ENCODE measurements at places on chromosomes 7 and 10. TPM values are rescaled to one million over a fixed set of nuclear protein-coding genes. Genes with fewer than 3 reads are reported as not detected.

GRCh38 chr7:36712015-36712414 is 12.3 kb downstream of the AOAH start:
- DNase-seq = no peak

The PLAC9 gene
- total RNA-seq = 30.4 TPM

DNA sequence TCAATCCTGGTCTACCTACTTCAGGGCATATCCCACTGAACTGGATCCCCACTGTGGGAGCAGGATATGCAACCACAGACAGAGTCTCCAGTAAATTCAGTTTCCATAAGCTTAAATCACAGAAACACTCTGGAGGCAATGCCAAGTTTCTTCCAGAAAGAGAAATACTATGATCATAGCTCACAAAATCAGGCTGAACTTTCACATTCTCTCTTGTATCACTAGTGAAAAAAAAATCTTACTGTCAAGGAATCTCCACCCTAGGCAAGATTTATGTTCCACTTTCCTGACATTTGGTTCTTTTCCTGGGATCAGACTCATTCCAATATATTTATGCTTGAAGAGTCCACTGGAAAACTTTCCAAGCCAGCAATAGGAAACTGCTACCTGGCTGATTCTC is 749.0 kb downstream of the SUGCT start:
- DNase-seq = no peak

The DPP6 gene
- not detected for total RNA-seq

The PTF1A gene
- not detected for total RNA-seq

DNA sequence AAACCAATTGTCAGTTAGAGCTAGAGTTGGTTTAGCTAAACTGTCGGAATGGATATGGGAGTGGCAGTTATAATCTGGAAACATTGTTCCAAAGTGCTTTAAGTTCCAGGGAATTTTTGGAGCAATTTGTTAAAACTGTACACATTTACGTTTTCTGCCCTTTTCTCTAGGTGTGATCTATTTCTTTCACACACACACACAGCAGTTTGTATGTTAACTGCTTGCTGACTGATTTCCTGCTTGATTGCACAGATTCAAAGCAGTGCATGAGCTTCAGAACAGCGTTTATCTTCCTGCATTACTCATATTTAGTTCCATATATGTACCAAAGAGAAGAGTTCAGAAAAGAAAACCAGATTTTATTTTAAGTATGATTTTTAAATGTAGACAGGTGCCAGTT is 57.9 kb downstream of the MGMT start:
- DNase-seq = no peak
